ENCODE measurements at places on chromosomes 11 and 22.
A peak's percentile ranks its signal among the peaks of the same experiment; 100 is the strongest.

DNA sequence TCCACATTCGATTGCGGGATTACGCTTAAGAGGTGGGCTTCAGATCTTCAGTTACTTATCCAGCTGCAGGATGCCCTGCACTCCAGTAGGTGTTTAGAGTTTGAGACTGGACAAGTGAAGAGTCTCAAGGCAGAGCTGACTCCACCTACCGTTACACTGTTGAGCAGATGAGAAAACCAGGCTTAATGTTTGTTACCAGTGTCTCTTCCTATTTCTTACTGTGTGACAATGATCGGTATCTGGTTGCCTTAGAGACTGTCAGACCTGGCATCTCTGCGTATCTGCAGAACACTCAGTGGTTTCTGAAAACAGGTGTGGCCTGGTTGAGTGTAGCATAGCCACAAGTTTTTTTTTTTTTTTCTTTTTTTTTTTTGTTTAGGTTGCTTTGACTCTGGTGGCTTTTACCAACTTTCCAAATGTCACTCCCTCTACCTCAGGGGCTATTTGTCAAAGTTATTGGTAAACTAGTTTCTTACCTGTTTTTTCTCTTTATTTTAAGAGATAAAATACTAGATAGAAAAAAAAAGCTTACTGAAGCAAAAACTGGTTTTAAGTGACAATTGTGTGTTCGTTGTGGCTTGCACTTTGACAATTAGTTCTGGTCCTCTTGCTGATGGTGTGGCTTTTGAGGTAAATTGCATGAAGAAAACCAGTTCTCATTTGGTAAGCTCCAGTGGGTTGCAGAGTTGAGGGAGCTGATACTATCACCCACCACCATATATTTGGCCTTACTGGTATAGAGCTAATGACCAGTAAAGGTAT lies 284.8 kb downstream of the ETS1 start:
- no peak for DNase-seq

DNA sequence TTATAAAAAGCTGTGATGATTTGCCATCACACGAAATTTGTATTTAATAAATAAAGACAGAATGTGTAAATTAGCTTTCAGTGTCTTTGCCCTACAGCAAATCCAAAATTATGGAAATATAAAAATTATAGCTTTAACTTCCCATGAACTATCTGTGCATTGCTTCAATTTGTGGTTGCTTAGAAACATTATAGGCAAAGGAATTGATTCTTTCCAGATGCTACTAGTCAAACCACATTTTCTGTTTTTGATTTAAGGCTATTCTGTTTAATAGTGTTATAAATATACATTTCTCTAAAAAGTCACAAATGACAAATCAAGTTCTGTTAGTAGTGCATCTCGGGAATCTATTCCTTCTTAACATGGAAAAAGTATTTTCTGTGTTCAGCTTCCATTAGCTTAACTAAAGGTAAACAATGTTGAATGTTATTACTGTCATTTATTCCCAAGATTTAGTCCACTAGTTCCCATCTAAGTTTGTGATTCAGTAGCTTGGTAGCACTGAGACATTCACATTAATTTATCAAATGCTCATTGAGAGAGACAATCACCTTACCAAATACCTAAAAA lies 1086.3 kb upstream of the CCDC90B start:
- no peak for DNase-seq

- DNase-seq: no peak
Observed at GRCh38 chr11:59273373-59273841, 60.7 kb upstream of the MPEG1 start.

GRCh38 chr22:49676783-49677494 lies 150.7 kb downstream of the BRD1 start:
- DNase-seq: no peak

DNA sequence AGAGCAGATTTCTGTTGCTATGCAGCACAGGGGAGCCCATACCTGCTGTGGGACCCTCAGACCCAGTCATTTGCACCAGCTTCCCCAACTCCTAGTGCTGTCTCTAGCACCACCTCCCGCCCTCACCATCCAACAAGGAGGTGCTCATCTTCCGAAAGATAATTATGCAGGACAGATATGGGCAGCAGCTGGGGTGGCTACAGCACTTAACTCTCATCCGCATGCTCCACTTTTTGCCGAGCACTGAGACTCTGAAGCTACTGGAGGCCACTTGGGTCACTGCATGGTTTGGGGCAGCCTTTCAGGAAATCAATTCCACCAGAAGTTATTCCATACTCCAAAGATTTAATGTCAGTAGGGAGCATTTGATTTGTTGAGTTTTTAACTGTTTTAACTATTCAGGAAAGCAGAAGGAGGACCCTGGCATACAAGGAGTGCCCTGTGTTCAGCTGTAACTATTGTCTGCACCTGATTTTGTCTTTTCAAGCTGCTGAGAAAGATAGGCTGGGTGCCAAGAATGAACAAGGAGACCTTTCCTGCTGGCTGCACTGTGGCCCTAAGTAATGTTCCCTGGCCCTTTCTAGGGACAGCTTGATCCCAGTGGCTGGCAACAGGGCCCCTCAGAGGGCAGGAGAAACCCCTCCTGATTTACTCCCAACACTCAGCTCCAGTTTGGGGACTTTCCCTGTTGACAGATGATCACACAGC lies 67.3 kb upstream of the CSNK2A3 start:
- DNase-seq: no peak

- DNase-seq: no peak
Observed at GRCh38 chr11:2258501-2259465, 11.6 kb downstream of the ASCL2 start.

GRCh38 chr11:57457643-57458023 lies 2.7 kb upstream of the RTN4RL2 start:
- DNase-seq: no peak

- no peak for DNase-seq
Observed at GRCh38 chr11:31558001-31558400, 48.4 kb downstream of the ELP4 start.

GRCh38 chr11:10695833-10696232 lies 2.3 kb upstream of the IRAG1 start:
- no peak for DNase-seq

DNA sequence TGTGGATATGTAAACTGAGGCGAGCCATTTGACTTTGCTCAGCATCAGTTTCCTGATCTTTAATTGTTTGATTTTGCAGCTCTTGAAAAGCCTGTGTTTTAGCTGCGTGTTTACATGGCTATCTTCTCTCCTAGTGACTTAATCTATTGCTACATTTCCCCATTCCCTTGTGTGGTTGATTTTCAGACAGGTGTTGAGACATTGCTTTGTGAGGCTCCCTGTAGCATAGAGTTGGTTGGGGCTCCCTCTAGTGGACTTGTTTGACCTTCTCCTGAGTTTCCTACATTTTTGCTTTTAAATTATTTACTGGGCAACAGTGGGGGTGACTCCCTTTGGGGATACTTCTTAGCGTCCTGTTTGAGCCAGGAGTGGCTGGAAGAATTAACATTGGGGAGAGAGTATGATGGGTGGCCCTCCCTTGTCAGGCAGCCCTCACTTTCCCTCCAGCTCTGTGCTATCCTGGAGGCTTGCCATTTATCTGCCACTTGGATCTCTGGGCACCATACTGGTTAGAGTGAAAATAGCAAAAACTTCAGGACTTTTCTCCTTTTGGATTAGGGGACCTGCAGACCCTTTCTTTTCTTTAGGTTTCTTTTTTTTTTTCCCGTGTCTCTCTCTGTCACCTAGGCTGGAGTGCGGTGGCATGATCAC lies 9.2 kb upstream of the CBL start:
- DNase-seq: peak; percentile 78

DNA sequence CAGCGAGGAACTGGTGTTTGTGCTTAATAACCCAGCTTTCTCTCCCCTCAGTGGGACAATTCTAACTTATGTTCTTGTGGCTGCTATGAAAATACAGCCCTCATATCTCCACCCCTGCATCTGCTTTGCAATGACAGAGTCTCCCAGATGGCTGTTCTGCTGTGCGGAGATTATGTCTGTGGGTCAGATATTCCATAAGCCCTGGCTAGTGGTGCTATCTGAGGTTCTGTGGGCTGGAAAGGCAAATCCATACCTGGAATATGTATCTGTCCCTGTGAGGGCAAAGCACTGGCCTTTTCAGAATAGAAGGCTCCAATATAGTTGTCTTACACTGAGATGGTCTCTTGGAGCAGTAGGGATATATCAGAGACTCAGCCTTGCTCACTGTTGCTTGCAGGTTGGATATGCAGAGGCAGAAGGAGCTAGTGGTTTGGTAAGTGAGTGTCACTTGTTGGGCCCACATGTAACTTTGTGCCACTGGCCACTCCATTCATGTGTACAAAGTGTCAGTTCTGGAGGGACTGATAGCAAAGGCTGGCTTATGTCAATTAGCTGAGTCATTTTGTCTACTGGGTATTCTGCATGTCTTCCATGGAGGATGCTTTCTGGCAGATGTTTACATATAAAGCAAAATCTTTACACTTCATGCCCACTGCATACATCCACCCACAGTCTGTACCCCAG lies 246.6 kb downstream of the FAM76B start:
- DNase-seq: no peak

DNA sequence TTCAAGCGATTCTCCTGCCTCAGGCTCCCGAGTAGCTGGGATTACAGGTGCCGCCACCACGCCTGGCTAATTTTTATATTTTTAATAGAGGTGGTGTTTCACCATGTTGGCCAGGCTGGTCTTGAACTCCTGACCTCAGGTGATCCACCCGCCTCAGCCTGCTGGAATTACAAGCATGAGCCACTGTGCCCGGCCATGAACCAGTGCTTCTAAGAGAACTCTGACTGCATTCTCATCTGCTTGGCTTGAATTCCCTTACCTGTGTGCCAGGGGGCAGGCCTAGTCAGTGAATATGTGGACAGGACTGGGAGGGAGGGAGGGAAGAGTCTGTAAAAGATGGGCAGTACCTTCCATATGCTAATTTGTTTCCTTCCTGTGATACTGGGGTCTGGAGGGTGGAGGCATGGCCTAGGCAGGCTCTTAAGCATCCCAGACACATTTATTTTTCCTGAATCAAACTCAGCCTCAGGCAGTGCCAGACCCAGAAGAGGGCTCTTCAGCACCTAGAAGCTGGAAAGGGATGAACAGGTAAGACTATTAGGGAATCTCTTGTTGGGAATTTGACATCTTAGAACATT lies 6.6 kb downstream of the RPS25 start:
- no peak for DNase-seq

DNA sequence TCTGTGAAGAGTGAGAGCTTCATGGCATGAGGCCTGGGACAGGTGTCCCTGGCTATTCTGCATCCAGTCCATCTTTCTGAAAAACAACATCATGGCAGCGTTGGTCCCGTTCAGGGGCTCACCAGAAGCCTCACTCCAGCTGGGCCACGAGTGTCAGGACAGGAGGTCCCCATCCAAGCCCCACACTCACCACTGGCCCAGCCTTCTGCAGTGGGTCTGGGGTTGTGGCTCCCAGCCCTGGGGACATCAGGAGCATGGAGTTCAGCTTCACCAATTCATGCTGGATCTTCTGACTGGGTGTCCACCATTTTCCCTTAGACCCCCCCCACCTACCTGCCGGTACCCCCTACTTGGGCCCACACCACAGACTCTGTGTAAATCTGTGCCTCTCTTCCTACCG lies 400.3 kb downstream of the BRD1 start:
- no peak for DNase-seq

- DNase-seq: no peak
Observed at GRCh38 chr11:57680552-57680874, 12.6 kb downstream of the ZDHHC5 start.

DNA sequence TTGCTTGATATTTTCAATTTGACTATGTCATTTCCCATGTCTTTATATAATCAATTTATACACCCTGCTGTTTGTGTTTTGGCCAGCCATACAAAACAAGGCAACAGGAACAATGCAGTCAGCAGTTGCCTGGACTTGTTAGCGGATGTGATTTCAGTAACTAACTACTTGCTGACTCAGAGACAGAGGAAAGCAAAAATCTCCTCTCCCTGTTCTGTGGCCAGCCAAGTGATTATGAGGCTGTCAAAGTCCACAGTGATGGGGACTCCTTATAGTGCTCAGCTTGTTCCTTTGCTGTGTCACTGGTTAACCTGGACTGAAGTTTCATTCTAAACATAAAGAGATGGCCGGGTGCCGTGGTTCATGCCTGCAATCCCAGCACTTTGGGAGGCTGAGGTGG lies 32.6 kb upstream of the APLP2 start:
- DNase-seq: peak; percentile 38

- no peak for DNase-seq
Observed at GRCh38 chr22:22737590-22737989, 93.2 kb downstream of the GGTLC2 start.

DNA sequence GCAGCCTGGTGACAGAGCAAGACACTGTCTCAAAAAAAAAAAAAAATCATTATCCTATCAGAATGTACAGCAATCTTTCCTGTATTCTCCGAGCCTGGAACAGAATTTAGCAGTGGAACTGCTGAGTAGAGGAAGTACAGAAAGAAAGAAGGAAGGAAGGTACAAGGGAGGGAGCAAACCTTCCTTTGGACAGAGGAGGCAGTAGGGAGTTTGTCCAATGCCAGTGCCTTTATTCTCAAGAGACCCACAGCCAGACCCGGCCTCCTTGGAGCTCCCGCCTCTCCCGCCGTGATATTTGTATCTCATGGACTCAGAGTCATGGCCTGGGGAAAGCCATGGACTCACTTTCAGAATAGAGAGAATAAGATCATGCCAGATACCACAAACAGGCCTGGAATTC lies 37.7 kb upstream of the LRRC55 start:
- no peak for DNase-seq

DNA sequence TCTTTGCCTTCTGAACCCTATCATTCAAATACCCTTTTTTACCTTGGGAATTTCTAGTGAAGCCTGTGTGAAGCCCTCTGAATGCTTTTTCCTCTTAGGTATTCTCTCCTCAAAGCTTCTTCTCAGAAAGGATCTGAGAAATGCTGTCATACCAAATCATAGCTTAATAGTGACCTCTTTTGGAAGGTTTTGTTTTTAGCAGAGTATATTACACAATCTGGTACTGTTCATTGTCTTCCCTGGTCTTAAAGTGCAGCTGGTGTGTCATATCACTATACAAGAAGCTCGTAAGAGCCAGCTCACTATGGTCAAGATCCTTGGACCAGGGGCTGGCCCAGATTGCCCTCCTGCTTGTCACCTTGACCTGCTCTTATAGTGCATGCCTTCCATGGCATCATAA lies 204.4 kb upstream of the ANO5 start:
- no peak for DNase-seq

- DNase-seq: no peak
Observed at GRCh38 chr11:44359162-44359561, 49.2 kb upstream of the ALX4 start.

DNA sequence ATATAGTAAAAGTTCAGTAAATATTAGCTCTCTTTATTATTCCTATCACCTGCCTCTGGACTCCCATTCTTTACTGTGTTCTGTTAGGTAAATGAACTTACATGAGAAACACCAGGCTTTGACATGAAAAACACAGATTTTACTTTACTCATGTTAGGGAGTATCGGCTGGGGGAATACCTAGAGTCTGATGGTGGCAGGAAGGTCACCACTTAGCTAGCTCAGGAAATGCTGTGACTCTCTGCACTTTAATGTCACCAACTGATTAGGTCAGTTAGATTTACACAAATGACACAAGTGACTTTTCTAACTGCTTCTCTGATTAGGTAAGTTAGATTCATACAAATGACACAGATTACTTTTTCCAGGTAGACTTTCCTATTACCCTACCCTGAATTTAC lies 225.1 kb downstream of the SWAP70 start:
- DNase-seq: no peak

- no peak for DNase-seq
Observed at GRCh38 chr11:118401880-118402590, 629 bp downstream of the ATP5MG start.

Data from HFF-Myc (cell line).